ENCODE measurements at places on chromosomes 7 and 10.
A peak's percentile ranks its signal among the peaks of the same experiment; 100 is the strongest.

- peak; percentile 96 for DNase-seq
These were observed 68.5 kb downstream of the GNAT3 start for GRCh38 chr7:80443325-80443724.

DNA sequence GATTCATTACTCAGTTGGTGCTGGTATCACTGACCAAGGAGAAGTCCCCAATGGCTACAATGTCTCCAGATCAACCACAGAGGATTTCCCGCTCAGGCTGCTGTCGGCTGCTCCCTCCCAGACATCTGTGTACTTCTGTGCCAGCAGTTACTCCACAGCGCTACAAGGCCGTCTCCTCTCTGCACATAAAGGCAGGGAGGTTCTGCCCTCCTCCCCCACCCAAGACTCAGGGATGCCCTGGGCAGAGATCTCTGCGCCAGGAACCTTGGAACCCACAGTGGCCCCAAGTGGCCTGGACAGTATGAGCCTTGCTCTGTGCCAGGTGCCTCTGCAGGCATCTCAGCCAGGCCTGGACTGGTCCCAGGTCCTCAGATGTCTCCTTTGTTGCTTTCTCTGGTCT is 193.4 kb upstream of the PRSS58 start:
- peak; percentile 49 for DNase-seq

GRCh38 chr10:77531441-77532001 is 106.1 kb downstream of the KCNMA1 start:
- no peak for DNase-seq

- DNase-seq: no peak
These were observed 86.5 kb upstream of the TMEM72 start for GRCh38 chr10:44824607-44825006.

- no peak for DNase-seq
These were observed 34.2 kb upstream of the ADRB1 start for GRCh38 chr10:114009281-114009996.

GRCh38 chr10:113063043-113063967 is 113.3 kb downstream of the TCF7L2 start:
- no peak for DNase-seq

- no peak for DNase-seq
These were observed 2.6 kb upstream of the OPN4 start for GRCh38 chr10:86651631-86652331.

- no peak for DNase-seq
These were observed 260.1 kb downstream of the BMPER start for GRCh38 chr7:34165466-34165865.

GRCh38 chr7:17103984-17104383 is 194.5 kb upstream of the AHR start:
- DNase-seq: no peak

GRCh38 chr10:31660300-31660699 is 268.3 kb downstream of the ARHGAP12 start:
- DNase-seq: no peak

- DNase-seq: no peak
These were observed 850.3 kb upstream of the SORCS1 start for GRCh38 chr10:108014902-108015177.

GRCh38 chr10:88243836-88244730 is 339.0 kb downstream of the RNLS start:
- no peak for DNase-seq

GRCh38 chr10:60958892-60959601 is 15.1 kb upstream of the RHOBTB1 start:
- DNase-seq: no peak

DNA sequence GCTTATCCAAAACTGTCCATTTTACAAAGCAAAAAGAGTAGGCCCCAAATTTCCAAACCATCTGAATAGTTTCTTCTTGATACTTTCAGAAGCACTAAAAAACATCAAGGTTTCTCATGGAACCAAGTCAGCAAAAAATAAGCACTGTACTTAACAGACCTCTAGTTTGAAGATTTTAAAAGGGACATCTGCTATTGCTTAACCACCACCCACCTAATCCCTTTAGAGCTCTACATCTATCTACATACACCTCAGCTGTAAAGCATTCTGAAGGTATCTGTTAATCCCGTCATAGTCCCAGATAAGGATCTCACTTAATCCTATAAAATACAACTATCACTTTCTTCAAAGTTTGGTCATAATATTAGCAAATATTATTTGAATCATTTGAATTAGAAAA is 72.3 kb downstream of the HIBADH start:
- DNase-seq: no peak

DNA sequence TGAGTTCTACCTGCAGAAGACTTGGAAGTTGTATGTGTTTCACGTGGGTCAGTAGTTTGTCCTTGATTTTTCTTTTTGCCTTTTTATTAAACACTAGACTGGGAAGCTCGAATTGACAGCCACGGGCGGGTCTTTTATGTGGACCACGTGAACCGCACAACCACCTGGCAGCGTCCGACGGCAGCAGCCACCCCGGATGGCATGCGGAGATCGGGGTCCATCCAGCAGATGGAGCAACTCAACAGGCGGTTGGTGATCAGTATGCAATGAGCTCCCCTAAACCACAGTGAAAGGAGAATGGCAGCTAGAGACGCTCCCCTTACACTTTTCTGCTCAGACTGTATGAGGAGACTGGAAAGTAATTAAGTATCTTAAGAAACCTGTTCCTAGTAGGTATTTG is 126.7 kb upstream of the STK17A start:
- DNase-seq: no peak

- DNase-seq: no peak
These were observed 40.9 kb downstream of the DLD start for GRCh38 chr7:107931740-107932515.

GRCh38 chr10:77086081-77086480 is 551.5 kb downstream of the KCNMA1 start:
- DNase-seq: no peak

DNA sequence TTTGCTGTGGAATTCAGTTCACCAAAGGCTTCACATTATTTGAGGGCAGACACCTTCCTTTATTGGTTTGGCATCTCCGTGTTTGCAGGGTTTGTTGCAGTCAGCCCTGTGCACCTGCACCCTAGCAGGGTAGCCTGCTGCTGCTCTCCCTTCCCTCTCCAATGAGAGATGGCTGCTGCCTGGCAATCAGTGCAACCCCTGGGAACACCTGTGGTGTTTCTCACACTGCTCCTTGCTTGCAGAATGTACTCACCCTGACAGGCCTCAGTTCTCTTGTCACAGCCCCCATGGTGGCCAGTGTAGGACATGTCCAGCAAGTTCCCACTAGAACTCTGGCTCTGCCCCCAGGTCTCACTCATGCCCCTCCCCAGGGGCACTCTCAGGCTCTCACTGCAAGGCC is 12.1 kb upstream of the PPIA start:
- no peak for DNase-seq

GRCh38 chr10:11429439-11430052 is 181.9 kb downstream of the USP6NL start:
- no peak for DNase-seq

All from MV-4-11 (cell line).